Stromal cell of bone marrow (primary cell): ENCODE measurements at places on chromosomes 16 and 17.
A peak's percentile ranks its signal among the peaks of the same experiment; 100 is the strongest.

GRCh38 chr16:21211486-21211885 is at the start of gene ZP2:
ZP2 (minus strand) TSS chr16:21211574; CDS start chr16:21211547, 27 bp downstream.
- DNase-seq, result no peak

DNA sequence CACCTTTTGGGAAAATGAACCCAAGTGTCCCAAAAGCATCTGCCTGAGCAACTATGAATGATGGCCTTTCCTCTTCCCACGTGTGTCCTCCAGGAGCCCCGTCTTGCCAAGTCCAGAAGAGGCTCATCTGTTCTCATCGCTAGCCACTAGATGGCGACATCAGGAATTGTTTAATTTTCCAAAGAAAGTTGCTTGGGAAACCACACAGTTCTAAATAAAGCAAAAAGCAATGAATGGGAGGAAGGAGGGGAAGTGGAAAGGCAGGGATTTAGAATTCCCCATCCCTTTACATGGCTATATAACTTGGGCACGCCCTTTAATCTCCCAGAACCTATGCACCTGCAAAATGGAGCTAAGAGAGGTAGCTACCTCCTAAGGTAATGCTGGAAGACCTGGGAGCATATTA is 9.0 kb upstream of the CDH5 start:
- DNase-seq, result peak; percentile 80

DNA sequence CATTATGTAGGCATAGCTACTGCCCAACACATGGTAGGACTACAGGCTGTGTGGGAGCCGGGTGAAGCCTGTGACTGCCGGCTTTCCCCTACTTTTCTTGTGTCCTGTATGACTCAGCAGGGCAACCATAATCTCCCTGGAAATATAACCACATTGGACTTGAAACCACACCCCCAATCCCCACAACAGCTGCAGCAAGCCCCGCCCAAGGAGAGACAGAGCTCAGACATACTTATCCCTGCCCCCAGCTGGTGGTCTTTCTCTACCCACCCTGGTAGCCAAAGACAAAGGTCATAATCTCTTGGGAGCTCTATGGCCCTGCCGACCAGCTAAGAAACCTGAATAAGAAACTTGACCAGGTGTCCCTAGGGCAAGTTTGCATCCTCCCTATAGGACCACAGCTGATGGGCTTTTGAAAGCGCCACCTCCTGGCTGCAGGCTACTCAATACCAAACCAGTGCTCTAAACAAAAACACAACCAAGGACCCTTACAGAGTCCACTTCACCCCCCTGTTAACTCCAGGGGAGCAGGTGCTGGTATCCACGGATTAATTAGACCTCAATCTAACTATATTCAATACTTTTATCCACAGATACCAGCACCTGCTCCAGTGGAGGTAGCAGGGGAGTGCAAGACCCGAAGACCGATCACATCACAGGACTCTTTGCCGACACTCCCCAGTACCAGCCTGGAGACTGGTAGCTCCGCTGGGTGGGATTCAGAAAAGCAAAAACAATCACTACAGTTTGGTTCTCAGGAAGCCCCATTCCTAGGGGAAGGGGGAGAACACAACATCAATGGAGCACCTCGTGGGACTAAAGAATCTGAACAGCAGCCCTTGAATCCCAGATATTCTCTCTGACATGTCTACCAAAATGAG is 91.2 kb downstream of the IRX5 start:
- DNase-seq, result peak; percentile 66

- no peak for DNase-seq
Measured at GRCh38 chr16:9612267-9612666, 520.8 kb downstream of the HAPSTR1 start.

- no peak for DNase-seq
Measured at GRCh38 chr17:37657202-37657601, 14.0 kb upstream of the DDX52 start.

GRCh38 chr17:11245187-11245586 is 4.2 kb downstream of the SHISA6 start:
- DNase-seq, result no peak

- no peak for DNase-seq
Measured at GRCh38 chr17:45367216-45367615, 50.4 kb upstream of the MAP3K14 start.

DNA sequence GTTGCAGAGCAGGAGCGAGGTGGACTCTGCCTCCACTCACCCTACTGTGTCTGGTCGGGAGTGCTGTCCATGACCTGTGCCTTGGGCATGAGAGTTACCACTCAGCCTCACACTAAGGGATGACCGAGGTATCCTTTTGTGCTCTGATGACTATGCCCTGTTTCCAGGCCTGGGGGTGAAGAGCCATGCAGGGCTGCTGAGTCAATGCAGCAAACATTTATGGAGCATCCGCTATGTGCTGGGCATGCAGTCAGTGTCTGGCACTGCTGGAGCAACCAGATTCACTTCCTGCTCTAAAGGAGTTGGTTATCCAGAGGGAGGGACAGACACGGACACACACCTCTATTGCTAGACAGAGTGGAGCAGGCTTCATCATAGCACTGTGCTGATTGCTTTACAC is 7.6 kb upstream of the HNF1B start:
- peak; percentile 12 for DNase-seq

DNA sequence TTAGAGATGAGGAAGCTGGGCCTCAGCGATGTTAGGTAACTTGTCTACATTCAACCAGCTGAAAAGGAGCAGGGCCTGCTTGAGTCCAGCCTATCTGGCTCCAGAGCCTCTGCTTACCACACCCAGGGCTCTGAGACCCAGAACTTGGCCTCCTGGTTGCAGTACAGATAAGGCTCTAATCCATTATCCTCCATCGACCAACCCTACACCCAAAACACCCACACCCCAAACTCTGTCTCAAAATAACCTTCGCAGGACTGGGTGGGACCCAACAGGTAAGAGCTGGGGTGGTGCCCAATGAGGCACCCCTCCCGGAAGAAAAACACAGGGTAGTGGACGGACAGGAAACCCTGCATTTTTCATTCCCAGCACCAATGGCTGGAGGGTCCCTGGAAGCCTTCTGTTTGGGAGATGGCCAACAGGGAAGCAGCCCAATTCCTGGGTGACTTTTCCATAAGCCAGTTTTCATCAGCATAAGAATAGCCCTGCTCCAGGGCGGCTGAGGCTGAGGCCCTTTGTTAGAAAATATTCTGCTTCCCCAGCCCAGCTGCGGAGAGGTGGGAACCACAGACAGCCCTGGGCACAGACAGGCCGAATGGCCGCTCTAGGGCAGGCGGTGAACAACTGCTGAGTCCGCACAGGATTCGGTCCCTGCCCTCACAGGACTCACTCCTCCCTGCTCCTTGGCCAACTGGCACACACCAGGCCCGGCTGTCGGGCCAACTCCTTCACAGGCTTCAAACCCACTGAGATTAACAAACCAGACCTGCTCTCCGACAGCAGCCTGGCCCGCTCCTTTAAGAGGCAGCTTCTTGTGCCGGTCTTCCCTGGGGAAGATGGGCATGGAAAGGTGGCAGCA is 9.8 kb downstream of the SMIM5 start:
- DNase-seq, result no peak

DNA sequence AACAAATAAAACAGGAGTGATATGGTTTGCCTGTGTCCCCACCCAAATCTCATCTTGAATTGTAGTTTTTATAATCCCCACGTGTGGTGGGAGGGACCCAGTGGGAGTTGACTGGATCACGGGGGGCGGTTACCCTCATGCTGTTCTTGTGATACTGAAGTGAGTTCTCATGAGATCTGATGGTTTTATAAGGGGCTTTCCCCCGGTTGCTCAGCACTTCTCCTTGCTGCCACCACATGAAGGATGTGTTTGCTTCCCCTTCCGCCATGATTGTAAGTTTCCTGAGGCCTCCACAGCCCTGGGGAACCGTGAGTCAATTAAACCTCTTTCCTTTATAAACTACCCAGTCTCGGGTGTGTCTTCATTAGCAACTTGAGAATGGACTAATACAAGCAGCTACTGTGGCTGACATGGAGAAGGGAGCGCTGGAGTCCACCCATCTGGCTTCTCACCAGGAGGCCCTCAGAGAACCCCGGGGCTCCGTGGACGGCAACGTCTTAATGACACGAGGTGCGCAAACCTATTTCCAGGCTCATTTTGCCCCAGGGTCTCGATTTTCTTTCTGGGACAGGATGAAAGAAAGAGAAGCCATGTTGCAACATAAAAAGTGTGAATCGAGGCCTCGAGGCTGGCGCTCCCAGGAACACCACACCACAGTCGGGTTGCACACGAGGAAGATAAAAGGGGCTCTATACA is 129.5 kb downstream of the DYNLRB2 start:
- DNase-seq, result no peak

- no peak for DNase-seq
Measured at GRCh38 chr16:67256701-67257230, 8.0 kb downstream of the SLC9A5 start.

- DNase-seq, result peak; percentile 37
Measured at GRCh38 chr17:77045441-77046041, 95.2 kb upstream of the SEC14L1 start.

- no peak for DNase-seq
Measured at GRCh38 chr17:48883171-48883570, 9.4 kb upstream of the ATP5MC1 start.

DNA sequence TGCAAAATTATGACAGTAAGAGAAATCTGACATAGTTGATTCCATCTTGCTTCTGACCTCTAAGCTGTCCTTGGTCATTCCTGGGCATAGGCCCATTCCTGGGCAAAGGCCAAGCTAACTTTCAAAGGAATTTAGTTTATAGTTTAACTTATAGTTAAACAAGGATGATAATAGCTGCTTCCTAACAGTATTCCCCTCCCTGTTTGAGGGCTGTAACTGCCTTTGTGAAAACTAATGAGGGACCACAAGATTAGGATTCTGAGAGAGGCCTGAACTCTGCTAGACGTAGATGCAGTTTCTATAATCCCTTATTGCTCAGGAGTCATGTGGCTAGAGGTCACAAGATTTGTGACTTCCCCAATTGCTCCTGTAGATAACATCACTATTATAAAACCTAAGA is 80.2 kb upstream of the ASIC2 start:
- DNase-seq, result no peak

DNA sequence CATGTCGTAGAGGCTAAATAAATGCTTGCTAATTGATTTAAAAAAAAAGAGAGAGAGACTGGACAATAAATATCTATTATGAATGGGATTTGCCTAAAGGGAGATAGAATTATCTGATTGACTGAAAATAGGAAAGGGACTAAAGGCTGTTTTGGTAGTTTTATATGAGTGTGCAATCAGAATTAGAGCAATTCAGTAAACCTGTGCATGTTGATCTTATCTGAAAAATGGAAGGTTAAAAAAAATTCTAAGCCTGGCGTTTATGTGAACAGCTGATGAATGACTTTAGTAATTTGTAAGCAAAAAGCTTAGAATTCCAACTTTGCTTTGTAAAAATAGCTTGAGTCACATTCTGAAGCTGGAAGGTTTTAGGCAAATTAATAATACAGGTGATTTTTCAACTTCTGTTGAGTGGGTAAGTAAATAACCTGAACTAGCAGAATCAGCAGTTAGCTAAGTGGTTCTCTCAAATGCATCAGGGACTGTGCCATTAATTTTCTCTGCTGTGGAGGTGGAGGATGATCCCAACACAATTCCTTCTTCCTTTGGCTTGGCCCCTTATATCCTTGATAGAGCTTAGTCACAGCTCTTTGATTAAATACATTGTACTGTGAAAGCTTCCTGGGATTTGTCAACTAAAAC is 254.4 kb downstream of the PHKB start:
- no peak for DNase-seq

GRCh38 chr16:7420843-7421242 is 88.2 kb downstream of the RBFOX1 start:
- no peak for DNase-seq

DNA sequence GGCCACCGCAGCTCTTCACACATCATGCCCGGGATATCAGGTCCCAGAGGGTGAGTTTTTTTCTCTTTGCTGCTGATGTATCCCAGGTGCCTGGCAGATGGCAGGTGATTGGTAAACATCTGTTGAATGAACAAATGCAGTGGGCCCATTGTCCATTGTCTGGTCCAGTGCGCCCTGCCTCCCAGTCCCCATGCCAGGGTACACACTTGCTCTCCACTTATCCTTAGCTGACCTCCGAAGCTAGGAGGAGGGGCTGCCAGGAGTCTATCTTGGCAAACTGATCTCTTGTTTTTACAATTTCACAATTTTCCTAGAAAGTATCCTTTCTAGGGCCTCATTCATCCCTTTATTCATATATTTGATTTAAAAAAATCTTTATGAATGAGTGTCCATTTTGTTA is 196.0 kb downstream of the RAB11FIP4 start:
- DNase-seq, result no peak

- DNase-seq, result no peak
Measured at GRCh38 chr17:33116021-33116551, 124.4 kb downstream of the SPACA3 start.

DNA sequence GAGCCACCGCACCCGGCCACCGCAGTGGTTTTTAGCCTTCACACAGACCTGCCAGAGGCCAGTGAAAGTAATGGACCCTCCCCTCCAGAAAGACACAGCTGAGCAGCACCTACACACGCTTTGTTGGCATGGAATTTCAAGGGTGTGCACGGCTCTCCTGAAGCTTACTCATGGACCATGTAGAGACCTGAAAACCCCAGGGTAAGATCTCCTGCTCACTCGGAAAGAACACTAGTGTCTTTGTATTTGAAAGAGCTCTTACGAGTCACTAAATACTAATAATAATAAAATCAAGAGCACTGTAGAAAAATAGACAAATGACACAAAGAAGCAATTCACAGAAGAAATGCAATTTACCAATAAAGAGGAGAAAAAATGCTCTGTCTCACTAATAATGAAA is 20.0 kb downstream of the SLC43A2 start:
- no peak for DNase-seq

- no peak for DNase-seq
Measured at GRCh38 chr16:14132696-14133048, 61.6 kb downstream of the MRTFB start.

GRCh38 chr17:74393346-74393942 is 26.1 kb downstream of the GPR142 start:
- DNase-seq, result no peak

DNA sequence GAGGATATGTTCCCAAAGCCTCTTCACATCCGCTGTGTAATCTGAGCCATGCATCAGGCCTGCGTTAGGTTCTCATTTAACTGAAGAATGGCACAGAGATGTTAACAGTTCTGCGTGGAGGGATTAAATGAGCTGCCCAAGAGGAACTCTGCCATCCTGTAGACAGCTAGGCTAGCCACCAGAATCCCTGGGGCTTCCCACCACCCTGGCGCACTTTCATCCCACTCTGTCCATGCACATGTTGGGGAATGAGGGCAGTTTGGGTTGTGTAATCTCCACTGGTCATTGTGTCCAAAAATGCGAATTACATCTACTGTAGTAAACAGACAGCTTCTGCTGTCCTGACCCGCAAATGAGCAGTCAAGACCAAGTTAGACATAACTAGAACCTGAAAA is 1.0 kb upstream of the GLG1 start:
- DNase-seq, result no peak

- DNase-seq, result no peak
Measured at GRCh38 chr16:57349212-57350031, 9.2 kb upstream of the CCL22 start.
